ENCODE measurements at places on chromosomes 11 and 22.

- no peak for DNase-seq
Observed at GRCh38 chr22:43428005-43428485, 16.2 kb downstream of the MPPED1 start.

- DNase-seq: no peak
Observed at GRCh38 chr22:50516068-50516467, 8.0 kb downstream of the NCAPH2 start.

DNA sequence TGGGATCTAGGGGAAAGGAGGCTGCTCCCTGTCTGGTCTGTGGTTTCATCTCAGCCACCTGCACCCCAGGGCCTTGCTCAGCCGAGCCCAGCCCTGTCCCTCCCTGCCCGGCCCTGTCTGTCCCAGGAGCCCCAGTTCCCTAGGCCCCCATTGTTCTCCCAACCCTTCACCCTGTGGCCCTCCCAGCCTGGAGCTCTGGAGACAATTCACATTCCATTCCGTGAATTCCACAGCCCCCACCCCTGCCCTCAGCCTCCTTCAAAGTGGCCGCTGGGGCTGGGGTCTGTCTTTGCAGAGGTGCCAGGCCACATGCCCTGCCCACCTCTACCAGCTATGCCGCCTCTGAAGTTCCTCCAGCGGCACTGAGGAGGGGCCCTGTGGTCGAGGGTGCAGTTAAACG, 77.9 kb upstream of the WNT11 start:
- DNase-seq: no peak

DNA sequence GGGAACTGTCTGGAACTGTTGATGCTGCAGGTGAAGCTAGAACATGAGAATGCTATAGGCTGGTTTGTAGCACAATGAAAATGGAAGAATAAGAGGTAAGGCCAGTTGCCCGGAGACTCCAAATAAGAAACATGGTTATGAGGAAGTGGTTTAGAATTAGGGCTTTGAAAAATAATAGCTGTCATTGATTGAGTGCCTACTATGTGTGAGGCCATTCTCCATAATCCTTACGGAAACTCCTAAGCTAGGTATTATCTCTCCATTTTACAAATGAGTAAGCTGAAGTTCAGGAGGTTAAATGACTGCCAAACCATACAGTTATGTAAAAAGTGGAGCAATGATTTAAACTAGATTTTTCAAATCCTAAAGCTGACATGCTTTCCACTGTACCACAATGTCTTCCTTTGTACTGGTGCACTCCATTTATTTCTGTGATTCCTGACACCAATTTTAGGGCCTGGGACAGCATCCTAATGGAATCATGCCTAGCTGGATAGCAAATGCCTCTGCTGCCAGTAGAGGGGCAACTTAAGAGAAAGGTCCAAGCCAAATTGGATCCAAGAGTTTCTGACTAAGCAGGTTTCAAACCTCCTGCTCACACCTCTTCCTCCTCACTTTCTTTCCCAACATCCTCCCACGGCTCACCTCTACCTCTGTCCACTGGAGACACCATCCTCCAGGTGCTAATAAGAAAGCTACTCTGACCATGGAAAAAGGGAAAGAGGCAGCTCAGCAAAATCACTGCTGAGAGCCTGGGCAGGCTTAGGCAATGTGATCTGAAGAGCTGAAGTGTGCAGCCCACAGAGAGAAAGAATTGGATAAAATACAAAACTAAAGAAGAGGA, 46.9 kb upstream of the PICALM start:
- DNase-seq: no peak

- no peak for DNase-seq
Observed at GRCh38 chr11:126607374-126607773, 251.9 kb downstream of the ST3GAL4 start.

- DNase-seq: peak; percentile 10
Observed at GRCh38 chr11:85182441-85183387, 444.4 kb downstream of the DLG2 start.

GRCh38 chr11:7585816-7586215, 72.0 kb downstream of the PPFIBP2 start:
- no peak for DNase-seq

- DNase-seq: no peak
Observed at GRCh38 chr11:10314199-10315072, 9.6 kb downstream of the ADM start.

DNA sequence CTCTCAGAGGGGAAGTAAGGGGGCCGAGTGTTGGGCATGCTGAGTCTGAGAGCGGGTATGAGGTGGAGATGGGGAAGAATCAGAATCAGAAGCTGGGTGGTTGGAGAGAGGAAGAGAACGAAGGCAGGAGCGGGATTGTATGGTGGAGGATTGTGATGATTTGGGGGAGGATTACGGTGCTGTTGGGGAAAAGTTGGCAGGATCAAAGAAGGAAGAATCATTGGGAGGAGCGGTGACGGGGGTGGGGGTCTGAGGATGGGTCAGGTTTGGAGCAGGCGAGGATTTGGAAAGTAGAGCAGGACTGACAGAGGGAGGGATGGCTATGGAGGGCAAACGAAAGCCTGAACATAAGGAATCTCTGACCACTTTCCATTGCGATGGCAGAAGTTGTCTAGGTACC, 22.1 kb downstream of the ZNF195 start:
- DNase-seq: no peak

DNA sequence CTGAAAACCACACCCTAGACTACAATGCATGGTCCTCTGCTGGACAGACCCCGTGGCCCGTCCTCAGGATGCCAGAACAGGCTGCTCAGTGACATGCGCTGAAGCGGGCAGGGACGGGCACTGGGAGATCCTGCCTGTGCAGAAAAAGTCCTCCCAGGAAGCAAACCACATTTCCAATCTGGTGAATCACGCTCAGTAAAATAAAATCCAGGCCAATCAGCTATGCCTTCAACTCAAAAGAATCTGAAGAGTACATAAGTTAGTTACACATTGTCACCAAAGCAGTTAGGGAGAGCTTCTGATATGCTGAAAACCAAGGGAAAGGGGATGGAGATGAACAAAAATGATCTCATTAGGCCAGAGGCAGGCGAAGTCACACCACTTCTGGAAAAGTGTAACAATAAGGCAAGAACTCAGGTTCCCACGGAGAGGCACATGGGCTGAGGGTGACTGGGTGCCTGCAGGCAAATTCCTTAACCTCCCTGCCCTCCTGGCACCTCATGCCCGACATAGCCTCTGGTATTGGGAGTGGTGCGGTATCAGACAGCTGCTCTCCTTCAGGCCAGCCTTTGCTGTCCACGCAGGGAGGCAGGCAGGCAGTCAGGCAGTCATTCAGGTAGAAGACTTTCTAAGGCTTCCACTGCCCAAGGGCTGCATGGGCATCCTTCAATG, 66.4 kb downstream of the APOL5 start:
- DNase-seq: peak; percentile 10

- no peak for DNase-seq
Observed at GRCh38 chr11:34261820-34262219, 96.0 kb downstream of the ABTB2 start.

GRCh38 chr11:35418282-35419183, 825 bp downstream of the SLC1A2 start:
- no peak for DNase-seq

DNA sequence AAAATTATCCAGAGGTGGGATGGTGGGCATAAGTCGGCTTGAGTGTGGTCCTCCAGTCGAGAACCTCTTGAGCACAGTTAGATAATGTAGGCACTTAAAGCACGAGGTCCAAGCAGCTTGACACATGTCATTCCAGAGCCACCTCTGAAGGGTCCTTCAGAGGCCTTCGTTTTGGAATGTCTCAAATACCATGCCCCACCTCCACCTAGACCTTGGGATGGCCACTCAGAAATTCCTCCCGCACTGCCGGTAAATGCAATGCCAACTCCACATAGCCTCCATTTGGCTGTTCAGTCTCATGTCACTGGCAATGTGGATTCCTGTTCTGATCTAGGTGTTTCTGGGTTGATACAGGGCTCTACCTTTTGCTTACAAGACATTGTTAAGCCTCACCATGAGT, 43.9 kb downstream of the BDNF start:
- no peak for DNase-seq

DNA sequence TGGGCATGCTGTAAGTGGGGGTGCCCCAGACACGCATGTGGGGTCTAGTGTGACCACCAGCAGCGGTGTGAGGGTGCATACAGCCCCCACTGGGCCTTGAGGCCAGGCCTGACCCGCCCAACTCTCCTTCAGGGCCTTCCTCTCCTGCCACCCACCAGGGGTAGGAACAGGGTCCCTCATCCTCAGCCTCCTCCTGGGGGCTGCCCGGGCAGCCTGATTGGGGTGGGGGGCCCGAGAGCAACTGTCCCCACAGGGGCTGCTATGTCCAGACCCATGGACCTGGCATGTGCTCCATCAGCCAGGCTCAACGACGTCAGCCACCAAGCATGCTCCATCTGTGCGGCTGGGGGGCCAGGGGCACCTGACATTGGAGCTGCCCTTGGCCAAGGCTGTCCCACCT, 27.2 kb downstream of the RTN4R start:
- DNase-seq: no peak

DNA sequence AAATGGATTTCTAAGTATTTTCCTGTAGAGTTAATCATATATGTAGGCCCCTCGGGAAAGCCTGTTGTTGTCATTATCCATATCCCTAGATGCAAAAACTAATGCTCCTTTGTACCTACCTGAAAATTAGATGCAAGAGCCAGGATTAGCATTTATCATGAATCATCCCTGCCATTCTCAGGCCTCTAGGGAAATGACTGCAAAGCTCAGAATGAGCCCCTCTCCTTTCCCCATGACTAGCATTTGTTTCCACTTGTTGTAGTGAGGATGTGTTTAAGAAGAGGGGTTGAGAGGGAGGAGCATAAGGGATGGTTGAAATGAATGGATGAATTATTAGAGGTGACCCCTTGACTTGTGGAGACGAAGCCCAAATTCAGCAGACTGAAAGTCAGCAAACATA, 537.9 kb downstream of the NTM start:
- DNase-seq: no peak
